ENCODE measurements at places on chromosomes 11 and 22.

DNA sequence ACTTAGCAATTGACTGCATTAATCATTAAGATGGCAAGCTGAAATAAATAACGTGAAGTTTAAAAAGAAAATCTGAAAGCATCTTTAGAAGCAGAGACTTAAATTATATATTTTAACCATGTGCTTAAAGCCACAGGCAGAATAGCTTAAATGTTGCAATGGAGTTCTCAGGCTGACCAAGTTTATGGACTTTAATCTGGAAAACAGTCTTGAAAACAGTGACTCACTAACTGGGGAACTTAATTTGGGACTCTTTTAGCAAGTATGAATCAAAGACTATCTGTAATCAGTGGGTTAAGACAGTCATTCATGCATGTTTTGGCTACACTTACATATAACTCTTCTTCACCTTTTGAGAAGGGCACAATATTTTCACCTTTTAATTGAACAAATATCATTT lies 12.6 kb upstream of the GLYATL1 start:
- DNase-seq, result no peak

GRCh38 chr11:48005136-48005535 lies 24.8 kb downstream of the PTPRJ start:
- no peak for DNase-seq

GRCh38 chr11:14417617-14418374 lies 58.8 kb upstream of the RRAS2 start:
- DNase-seq, result no peak

GRCh38 chr11:2898366-2899079 lies 12.9 kb upstream of the CDKN1C start:
- peak; percentile 47 for DNase-seq

DNA sequence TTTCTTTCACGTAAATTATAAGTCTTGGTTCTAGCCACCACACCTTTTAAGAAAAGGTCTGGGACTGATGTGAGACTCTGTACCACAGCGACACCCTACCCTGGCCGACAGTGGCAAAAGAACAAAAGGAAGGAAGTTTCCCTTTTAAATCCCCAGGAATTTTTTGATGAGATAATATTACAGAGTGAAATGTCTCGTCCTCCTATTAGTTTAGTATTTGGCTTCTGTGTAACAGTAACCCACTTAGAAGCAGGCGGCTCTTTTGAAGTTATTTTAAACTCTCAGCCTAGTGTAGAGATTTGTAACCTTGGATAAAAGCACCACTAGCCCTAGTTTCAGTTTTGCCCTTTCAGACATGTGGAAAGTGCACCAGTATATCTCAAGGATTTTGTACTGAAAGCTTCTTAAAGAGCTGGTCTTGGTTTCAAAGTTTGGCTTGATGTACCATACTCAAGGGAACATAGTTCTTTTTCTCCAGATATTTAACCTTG lies 84.1 kb downstream of the C22orf31 start:
- DNase-seq, result no peak

- DNase-seq, result no peak
These were observed 17.3 kb downstream of the SCARF2 start for GRCh38 chr22:20420157-20420842.

DNA sequence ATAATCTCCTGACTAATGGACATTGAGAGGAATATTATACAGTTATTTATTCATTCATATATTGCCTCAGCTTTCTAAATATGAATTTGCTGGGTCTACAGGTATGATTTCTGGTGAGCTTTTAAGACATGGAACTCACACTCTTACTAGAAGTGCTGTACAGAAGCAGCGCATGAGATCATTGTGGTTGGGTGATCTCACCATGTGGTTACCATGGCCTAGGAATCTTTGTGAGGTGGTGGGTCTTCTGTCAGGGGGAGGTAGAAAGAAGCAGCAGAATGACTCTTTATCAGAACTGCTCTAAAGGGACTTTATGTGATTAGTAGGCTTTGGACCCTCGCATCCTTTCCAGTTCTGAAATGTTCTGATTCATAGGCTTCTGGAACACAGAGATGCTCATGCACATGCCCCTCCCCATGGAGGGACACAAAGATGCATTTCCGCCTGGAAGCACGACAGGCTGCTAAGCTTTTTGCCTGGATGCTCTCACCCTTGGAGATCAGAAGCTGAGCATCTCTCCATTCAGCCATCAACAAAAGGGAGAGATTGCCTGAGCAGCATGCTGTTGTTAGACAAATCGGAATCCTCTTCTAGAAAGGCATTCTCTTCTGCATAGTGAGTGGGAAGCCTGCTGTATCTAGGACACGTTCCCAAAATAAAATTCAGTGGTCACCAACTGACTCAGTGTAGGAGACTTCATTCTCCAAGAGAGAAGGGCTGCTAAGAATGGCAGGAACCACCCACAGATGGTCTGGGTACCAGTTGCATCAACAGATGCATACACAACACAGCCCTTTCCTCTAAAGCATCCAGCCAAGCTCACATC lies 51.3 kb downstream of the KIRREL3 start:
- DNase-seq, result no peak

GRCh38 chr11:22130462-22131053 lies 62.3 kb upstream of the ANO5 start:
- no peak for DNase-seq

GRCh38 chr11:86495351-86495750 lies 120.7 kb downstream of the CCDC81 start:
- no peak for DNase-seq

- DNase-seq, result no peak
These were observed 77.0 kb downstream of the RPL27A start for GRCh38 chr11:8759634-8760033.

GRCh38 chr11:121081321-121081720 lies 19.7 kb upstream of the TECTA start:
- no peak for DNase-seq

GRCh38 chr11:100730266-100730665 lies 43.2 kb downstream of the ARHGAP42 start:
- no peak for DNase-seq

Measured in activated effector memory CD4-positive, alpha-beta T cell treated with Interleukin-2 at 50 U/mL for 16 hours (primary cell).